ENCODE measurements at places on chromosomes 2 and 18.

DNA sequence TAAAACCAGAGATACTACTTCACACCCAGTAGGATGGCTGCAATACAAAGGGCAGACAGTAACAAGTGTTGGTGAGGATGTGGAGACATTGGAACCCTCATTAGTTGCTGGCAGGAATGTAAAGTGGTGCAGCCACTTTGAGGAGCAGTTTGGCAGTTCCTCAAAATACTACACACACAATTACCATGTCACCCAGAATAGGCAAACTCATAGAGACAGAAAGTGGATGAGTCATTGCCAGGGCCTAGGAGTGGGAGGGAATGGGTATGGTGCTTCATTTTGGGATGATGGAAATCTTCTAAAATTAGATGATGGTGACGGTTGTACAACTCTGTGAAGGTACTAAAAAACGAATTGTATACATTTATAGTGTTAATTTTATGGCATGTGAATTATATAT, 54.8 kb downstream of the ATP9B start:
- no peak for DNase-seq

- no peak for DNase-seq
These were observed 47.4 kb downstream of the SLC8A1 start for GRCh38 chr2:40404517-40404916.

- no peak for DNase-seq
These were observed 168.2 kb downstream of the ZEB2 start for GRCh38 chr2:144351687-144352086.

DNA sequence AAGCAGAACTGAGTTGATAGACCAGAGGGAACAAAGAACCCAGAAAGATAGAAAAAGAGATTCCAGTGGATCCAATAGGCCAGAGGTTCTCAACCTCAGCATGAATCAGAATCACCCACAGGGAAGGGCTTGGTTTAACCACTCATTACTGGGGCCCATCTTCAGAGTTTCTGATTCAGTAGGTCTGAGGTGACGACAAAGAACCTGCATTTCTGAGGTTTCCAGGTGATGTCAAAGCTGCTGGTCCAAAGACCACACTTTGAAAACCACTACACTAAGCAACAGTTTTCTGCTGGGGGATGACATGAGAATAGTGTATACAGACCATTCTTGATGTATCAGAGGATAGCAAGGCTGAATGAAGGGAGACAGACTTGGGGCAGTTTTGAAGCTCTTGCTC, 296.9 kb upstream of the STON1 start:
- DNase-seq, result no peak

DNA sequence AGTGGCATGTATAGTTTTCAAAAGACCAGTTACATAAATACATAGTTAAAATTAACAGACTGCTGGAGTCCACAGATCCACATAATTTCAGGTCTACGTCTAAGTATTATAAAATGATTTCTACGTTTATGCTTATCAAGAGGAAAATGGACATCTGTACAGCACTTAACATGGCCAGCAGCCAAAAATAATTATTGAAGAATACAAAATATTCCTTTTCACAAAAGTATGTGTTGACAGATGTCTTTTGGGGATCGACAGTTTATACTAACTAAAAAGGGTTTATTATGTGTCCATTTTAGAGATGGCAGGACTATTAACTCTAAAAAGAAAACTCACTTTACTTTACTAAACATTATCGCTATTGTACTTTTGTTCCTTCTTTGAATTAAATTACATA, 112.9 kb upstream of the RNU4ATAC start:
- no peak for DNase-seq

DNA sequence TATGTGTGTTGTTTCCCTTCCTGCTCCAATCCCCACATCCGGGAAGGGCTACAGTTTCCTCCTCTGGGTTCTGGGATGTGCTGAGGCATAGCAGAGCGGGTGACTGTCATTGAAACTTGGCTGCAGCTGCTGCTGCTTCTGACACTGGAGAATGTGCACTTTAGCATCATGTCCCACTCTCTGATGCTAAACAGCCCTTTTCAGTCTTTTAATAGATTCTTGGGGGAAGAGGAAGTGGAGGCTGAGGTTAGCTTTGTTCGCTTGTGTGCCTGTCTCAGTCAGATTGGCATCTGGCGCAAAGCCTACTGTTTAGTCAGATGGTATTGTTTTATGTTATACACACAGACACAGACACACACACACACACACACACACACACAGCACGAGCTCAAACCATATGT, 136.5 kb upstream of the RND3 start:
- no peak for DNase-seq

DNA sequence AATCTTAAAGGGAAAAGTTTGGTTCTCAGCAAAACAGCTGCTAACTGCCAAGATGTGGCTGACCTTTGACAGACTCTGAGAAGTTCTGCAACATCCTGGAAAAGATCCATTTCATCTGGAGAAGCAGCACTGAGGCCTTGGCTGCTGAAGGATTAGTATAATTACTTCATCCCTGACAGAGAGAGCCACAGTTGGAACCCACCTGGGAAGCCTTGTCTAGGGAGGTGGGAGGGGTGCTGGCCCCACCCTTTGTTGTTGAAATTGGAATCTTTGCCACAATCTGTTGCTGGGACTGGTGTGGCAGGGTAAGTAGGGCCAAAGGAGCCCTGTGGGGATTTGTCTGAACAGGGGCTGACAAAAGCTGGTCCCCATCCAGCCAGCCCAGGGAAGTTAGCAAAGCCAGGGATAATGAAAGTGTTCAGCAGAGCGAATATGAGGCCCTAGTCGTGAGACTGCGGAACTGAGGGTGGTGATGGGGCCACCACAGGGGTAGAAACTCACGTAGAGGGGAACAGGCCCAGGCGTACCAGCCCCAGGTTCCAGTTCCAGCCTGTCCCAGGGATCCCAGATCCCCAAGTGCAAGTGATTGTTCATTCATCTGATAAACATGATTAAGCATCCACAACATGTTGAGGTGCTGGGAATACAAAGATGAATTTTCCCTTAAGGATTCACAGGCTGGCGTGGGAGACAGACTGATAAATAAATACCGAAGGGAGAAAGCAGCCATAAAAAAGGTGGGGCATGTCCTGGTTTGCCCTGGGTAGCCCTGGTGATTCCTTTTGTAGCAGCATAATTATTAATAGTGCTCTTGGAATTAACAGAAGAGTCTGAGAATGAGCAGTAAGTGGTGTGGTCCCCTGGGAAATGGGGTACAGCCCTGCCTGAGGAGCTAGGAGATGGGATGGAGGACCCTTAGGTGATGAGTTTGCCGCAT, 60.0 kb downstream of the MYO1B start:
- no peak for DNase-seq

DNA sequence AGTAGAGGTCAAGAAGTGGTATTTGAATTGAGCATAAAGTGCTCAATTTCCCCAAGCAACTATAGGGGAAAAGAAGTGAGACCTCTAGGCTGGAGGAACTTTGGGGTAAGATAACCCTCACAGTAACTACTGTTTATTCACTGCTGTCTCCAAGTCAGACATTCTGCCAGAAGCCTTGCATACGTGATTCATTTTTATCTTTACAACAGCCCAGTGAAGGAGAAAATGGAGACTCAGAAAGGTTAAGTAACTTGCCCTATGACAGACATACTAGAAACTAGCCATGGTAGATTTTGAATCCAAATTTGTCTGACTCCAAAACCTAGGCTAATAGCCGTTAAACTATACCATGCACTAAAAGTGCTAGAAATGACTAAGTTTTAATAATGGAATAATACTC, 28.4 kb downstream of the DNAJC10 start:
- no peak for DNase-seq

Measured in SK-N-MC (cell line).